ENCODE measurements at places on chromosomes 16 and 17.

- no peak overlapping the region for H3K4me3 ChIP-seq
- DNase-seq = no peak
- H3K27ac ChIP-seq = no peak overlapping the region
Observed at GRCh38 chr16:63466-63865, 9.0 kb downstream of the RHBDF1 start.

- no peak for DNase-seq
- H3K4me3 ChIP-seq = no peak overlapping the region
- no peaks in the 10 kb centered on the region for H3K27me3 ChIP-seq
- no peaks in the 10 kb centered on the region for H3K4me1 ChIP-seq
Observed at GRCh38 chr17:8614988-8615387, 15.5 kb downstream of the MYH10 start.

- H3K36me3 ChIP-seq = no peaks in the 10 kb centered on the region
- H3K4me1 ChIP-seq = no peaks in the 10 kb centered on the region
- peak overlapping the region; percentile 36 for H3K4me3 ChIP-seq
- H3K27ac ChIP-seq = no peak overlapping the region
- no peaks in the 10 kb centered on the region for H3K27me3 ChIP-seq
Observed at GRCh38 chr16:24609740-24610415, 70.5 kb downstream of the RBBP6 start.

GRCh38 chr17:76398523-76399174, 14.2 kb downstream of the SPHK1 start:
- no peak overlapping the region for H3K27ac ChIP-seq
- peaks cover 98% of the 10 kb centered on the region for H3K36me3 ChIP-seq
- no peaks in the 10 kb centered on the region for H3K27me3 ChIP-seq
- DNase-seq = no peak
- no peaks in the 10 kb centered on the region for H3K4me1 ChIP-seq

DNA sequence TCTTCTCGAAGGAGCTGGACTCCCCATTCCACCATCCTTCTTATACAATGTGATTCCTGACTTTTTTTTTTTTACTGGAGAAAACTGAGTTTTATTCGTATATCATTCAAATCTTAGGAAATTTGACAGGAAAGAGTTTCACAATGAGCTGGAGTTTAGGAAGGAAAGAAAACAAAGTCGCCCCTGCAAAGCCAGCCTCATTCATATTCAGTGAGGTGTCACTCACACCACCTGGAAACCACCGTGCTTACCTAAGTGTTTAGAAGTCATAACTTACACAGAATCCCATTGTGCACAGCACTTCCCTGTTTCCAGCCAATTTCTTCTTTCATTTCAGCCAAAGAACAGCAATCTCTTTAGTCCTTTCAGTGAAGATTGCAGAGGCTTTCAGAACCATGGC, 90.3 kb upstream of the CHMP6 start:
- H3K27me3 ChIP-seq = no peaks in the 10 kb centered on the region
- no peak for DNase-seq
- no peaks in the 10 kb centered on the region for H3K4me1 ChIP-seq
- H3K4me3 ChIP-seq = no peak overlapping the region

GRCh38 chr16:69366431-69366830, 14.8 kb upstream of the TMED6 start:
- H3K36me3 ChIP-seq = peaks cover 75% of the 10 kb centered on the region
- no peaks in the 10 kb centered on the region for H3K4me1 ChIP-seq
- H3K4me3 ChIP-seq = no peak overlapping the region
- no peaks in the 10 kb centered on the region for H3K27me3 ChIP-seq
- no peak for DNase-seq

DNA sequence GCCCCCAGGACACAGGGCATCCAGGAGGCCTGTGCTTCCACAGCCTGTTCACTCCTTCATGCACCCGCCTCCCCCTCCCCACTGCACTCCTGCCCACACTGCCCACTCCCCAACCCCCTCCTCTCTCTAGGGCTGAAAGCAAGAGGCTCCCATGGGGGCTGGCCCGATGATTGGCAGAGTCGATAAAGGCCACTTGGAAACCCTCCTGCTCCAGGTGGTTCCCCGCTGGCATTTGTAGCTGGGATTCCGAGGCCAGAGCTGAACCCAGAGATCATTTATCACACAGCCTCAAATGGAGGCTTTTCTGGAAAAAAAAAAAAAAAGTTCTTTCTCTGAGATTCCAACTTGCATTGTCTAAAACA, 74.1 kb downstream of the SREBF1 start:
- H3K27me3 ChIP-seq = no peaks in the 10 kb centered on the region
- H3K4me3 ChIP-seq = no peak overlapping the region
- no peaks in the 10 kb centered on the region for H3K36me3 ChIP-seq
- no peak overlapping the region for H3K27ac ChIP-seq

- no peaks in the 10 kb centered on the region for H3K4me1 ChIP-seq
- DNase-seq = no peak
- no peaks in the 10 kb centered on the region for H3K27me3 ChIP-seq
- no peak overlapping the region for H3K27ac ChIP-seq
- H3K36me3 ChIP-seq = peaks cover 94% of the 10 kb centered on the region
Observed at GRCh38 chr16:48300391-48300856, 53.1 kb upstream of the ABCC11 start.

DNA sequence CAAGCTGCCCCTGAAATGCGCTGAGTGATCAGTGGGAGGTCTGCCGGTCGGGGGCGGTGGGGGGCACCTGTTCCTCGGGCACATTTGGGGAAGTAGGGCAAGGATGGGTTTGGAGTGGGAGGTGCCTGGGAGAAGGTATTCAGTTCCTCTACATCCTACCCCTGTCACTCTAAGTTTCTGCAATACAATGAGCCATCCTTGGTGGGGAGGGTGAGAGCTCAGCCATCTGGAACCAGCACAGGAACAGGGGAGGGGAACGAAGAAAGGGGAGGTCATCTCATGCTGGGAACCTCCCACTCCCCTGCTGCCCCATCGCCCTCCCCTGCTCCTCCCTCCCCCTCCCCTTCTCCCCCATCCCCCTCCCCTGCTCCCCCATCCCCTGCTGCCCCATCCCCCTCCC, 4.2 kb downstream of the DPH1 start:
- H3K27ac ChIP-seq = no peak overlapping the region
- no peaks in the 10 kb centered on the region for H3K27me3 ChIP-seq
- H3K36me3 ChIP-seq = peaks cover 36% of the 10 kb centered on the region
- DNase-seq = no peak

DNA sequence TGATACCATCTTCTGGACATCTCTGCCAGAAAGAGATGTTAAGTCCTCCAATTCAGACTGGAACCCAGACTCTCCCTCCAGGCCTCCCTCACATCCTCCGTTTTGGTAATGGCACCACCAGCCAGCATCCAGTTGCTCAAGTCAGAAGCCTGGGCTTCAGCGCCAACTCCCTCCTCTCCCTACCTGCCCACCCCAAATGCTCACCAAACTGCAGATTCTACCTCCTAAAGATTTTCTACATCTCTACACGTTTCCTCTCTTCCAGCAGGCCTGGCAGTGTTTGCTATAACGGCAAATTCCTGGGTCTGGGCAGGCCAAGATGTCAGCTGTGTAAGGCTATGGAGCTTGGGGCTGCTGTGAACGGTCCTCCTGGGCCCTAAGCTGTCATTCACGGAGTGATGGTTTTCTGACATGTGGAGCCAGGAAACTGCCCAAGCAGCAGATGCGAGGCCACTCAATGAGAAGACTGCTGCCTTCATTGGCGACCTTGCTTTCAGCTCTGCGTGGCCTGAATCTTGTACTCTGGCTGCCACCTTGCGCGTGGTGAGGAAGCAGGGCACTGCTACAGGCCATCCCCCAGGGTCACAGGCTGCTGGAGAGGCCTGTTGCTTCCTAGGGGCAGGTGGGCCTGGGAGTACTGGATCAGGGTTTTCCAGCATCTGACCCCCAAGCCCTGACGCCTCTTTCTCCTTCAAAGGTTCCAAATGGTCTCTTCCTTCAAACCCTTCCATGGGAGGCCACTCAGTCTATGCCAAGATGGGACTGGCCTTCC, 37.7 kb downstream of the TBX4 start:
- no peaks in the 10 kb centered on the region for H3K27me3 ChIP-seq
- no peak overlapping the region for H3K27ac ChIP-seq
- H3K4me3 ChIP-seq = no peak overlapping the region

GRCh38 chr17:73710095-73710592, 65.9 kb upstream of the SDK2 start:
- H3K27me3 ChIP-seq = peaks cover 23% of the 10 kb centered on the region
- no peak overlapping the region for H3K4me3 ChIP-seq
- no peak overlapping the region for H3K27ac ChIP-seq

DNA sequence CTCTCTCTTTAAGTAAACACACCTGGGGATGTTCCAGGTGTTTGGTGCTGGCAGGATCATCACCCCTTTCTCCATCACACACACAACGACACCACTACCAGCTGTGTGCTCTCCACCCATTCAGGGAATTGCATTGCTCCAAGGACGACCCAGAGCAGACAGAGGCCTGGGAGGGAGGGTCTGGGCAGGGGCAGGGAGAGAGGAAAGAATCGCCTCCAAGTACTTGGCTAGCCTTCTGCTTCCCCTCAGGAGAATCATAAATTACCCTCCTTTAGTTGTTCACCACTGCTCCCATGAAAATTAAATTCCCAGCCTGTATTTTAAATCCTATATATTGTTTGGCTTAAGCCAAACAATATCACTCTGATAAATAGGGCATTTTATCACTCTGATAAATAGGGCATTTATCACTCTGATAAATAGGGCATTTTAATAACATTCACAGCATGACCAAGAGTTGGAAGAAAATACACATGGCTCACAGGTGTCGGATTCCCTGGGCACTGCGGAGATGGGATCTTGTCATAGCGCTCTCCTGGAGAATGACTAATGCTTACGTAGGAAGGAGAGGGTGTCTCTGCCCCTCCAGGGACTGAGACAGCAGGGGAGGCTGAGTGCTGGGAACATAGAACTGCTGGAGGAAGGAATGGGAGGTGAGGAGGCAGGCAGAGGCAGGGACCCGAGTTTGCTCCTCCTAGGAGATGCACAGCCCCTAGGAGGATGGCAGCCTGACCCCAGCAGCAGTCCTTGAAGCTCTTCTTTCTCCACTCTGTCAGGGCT, 673.6 kb downstream of the HS3ST4 start:
- H3K4me1 ChIP-seq = no peaks in the 10 kb centered on the region
- DNase-seq = no peak
- H3K36me3 ChIP-seq = no peaks in the 10 kb centered on the region

GRCh38 chr17:29103341-29103740, 60.4 kb downstream of the PIPOX start:
- H3K4me1 ChIP-seq = peaks cover 15% of the 10 kb centered on the region
- peak overlapping the region; percentile 41 for H3K27ac ChIP-seq
- H3K4me3 ChIP-seq = no peak overlapping the region
- H3K27me3 ChIP-seq = no peaks in the 10 kb centered on the region
- H3K36me3 ChIP-seq = peaks cover under 1% of the 10 kb centered on the region

DNA sequence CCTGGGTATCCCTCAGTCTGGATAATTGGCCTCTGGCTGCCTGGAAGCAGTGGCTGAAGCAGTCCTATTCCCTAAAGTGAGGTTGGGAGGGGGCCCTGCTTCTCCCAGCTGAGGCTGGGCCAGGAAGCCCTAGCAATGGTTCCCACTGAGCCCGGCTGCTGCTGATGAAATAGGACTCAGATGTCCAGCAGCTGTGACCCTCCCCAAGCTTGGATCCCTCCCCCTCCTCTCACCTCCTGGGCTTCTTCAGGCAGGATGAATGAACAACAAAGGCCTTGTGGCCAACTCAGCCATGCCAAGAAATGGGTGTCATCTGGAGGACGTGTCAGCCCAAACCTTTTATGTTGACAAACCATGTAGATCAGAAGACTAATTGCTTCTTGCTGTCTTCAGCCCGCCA, 42.0 kb downstream of the AXIN2 start:
- H3K36me3 ChIP-seq = no peaks in the 10 kb centered on the region
- no peak overlapping the region for H3K27ac ChIP-seq
- no peak overlapping the region for H3K4me3 ChIP-seq
- H3K27me3 ChIP-seq = no peaks in the 10 kb centered on the region
- DNase-seq = no peak

- H3K27ac ChIP-seq = no peak overlapping the region
- no peak overlapping the region for H3K4me3 ChIP-seq
- no peaks in the 10 kb centered on the region for H3K27me3 ChIP-seq
- no peaks in the 10 kb centered on the region for H3K36me3 ChIP-seq
- H3K4me1 ChIP-seq = peaks cover 26% of the 10 kb centered on the region
Observed at GRCh38 chr17:40290629-40291280, 3.1 kb downstream of the CDC6 start.

- no peaks in the 10 kb centered on the region for H3K27me3 ChIP-seq
- DNase-seq = no peak
- H3K4me3 ChIP-seq = peak overlapping the region; percentile 63
- H3K27ac ChIP-seq = peak overlapping the region; percentile 61
- H3K4me1 ChIP-seq = peaks cover 26% of the 10 kb centered on the region
Observed at GRCh38 chr17:79776376-79777119, 1.4 kb upstream of the CBX2 start.

- H3K36me3 ChIP-seq = no peaks in the 10 kb centered on the region
- no peak overlapping the region for H3K4me3 ChIP-seq
- H3K27ac ChIP-seq = no peak overlapping the region
- peaks cover 4% of the 10 kb centered on the region for H3K4me1 ChIP-seq
Observed at GRCh38 chr17:61047515-61047914, 352.1 kb upstream of the TBX2 start.

DNA sequence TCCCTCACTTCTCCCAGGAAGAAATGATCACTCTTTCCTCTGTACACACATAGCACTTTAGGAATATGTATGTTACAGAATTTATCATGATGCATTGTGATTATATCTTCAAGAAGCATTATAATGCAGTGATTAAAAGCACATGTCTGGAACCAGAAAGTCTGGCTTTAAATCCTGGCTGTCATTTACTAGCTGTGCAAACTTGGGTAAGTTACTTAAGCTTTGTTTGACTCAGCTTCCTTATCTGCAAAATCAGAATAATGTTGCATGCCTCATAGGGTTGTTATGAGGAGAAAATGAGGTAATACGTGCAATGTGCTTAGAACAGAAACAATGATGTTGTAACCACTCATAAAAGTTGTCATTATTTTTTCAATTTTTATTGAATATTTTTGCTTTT, 156.3 kb upstream of the ZKSCAN2 start:
- no peak for DNase-seq
- no peaks in the 10 kb centered on the region for H3K4me1 ChIP-seq
- H3K36me3 ChIP-seq = no peaks in the 10 kb centered on the region
- H3K27ac ChIP-seq = no peak overlapping the region
- no peak overlapping the region for H3K4me3 ChIP-seq
- H3K27me3 ChIP-seq = no peaks in the 10 kb centered on the region

- no peaks in the 10 kb centered on the region for H3K36me3 ChIP-seq
- H3K4me1 ChIP-seq = peaks cover 5% of the 10 kb centered on the region
- DNase-seq = no peak
- H3K27me3 ChIP-seq = no peaks in the 10 kb centered on the region
Observed at GRCh38 chr16:585351-585750, 4.5 kb upstream of the RAB40C start.

- H3K27me3 ChIP-seq = no peaks in the 10 kb centered on the region
- no peak overlapping the region for H3K27ac ChIP-seq
- H3K4me3 ChIP-seq = no peak overlapping the region
- DNase-seq = no peak
- no peaks in the 10 kb centered on the region for H3K4me1 ChIP-seq
Observed at GRCh38 chr16:80375973-80376372, 164.8 kb upstream of the DYNLRB2 start.

GRCh38 chr16:86515777-86516622, 5.7 kb downstream of the FOXF1 start:
- no peaks in the 10 kb centered on the region for H3K4me1 ChIP-seq
- no peak overlapping the region for H3K27ac ChIP-seq
- peak overlapping the region; percentile 19 for H3K4me3 ChIP-seq

- H3K4me1 ChIP-seq = no peaks in the 10 kb centered on the region
- H3K27me3 ChIP-seq = no peaks in the 10 kb centered on the region
- H3K36me3 ChIP-seq = no peaks in the 10 kb centered on the region
- H3K27ac ChIP-seq = no peak overlapping the region
Observed at GRCh38 chr16:31298958-31299357, 39.2 kb downstream of the ITGAM start.

GRCh38 chr17:76492123-76492988, 8.9 kb downstream of the RHBDF2 start:
- no peaks in the 10 kb centered on the region for H3K36me3 ChIP-seq
- H3K27ac ChIP-seq = peak overlapping the region; percentile 81
- H3K27me3 ChIP-seq = no peaks in the 10 kb centered on the region

All from heart left ventricle (tissue), 16 donors.